ENCODE measurements at places on chromosomes 11 and 22.

DNA sequence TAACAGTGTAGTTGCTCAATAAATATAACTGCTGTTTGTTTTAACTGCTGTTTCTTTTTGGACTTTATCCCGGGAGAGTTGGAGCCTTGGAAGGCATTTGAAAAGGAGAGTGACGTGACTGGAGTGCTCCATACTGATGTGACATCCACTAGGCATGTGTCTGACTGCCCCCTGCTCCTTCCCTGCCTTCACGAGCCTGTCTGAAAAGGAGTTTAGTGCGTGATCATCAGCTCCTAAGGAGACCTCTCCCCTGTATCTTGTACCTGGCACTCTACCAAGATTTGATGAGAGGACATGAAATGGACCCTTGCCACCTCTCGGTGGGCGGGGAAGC is 22.9 kb downstream of the ZBTB16 start:
- DNase-seq = no peak

DNA sequence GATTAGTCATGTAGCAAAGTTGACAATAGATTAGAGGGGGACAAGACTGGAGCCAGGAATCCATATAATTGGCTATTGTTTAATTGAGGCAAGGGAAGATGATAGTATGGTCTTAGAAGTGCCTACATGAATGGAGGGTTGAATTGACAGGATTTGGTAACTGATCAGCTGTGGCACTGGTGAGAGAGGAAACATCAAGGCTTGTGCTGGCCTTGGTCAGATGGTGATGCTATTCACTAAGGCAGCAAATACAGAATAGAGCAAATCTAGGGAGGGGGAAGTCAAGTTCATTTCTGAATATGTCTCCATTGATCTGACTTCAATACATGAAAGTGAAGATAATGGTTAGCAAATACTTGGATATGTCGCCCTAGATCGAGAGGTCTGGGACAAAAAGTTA is 54.3 kb upstream of the APOA1 start:
- no peak for DNase-seq

DNA sequence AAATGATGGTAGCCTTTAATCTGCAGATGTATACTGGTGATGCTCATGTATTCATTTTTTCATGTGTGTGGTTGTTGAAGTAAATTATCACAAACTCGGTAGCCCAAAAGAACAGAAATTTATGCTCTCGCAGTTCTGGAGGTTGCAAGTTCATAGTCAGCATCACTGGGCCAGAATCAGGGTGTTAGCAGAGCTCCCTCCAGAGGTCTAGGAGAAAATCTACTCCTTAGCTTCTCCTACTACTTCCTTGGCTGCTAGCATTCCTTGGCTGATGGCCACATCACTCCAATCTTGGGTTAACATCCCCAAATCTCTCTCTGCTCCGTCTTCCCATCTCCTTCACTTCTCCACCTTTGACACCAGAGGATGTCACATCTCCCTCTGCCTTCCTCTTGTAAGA is 45.3 kb upstream of the GALNT18 start:
- no peak for DNase-seq

- DNase-seq = no peak
Measured at GRCh38 chr11:106614262-106614661, 404.0 kb downstream of the GUCY1A2 start.

Data from activated CD4-positive, alpha-beta T cell treated with anti-CD3 and anti-CD28 coated beads, Interleukin-2, amount 50 U/mL, for 1 hour (primary cell).